WTC11 (cell line): ENCODE measurements at places on chromosomes 12 and 14.

DNA sequence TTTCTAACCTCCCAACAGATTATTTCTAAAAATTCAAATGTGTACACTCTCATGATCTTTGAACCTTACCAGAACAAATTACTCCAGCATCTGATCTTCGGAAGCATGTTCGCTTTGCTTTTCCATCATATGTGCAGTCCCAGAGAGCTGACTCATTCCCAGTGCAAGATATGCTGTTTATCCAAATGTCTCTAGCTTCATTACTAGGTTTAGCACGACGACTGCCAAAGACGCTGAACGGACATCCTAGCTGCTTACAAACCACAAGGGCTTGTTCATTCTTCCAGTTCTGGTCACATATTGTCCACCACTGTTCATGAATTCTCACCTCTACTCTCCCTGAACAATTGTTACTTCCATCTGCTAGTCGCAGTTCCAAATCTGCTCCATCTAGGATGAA, 40.5 kb downstream of the CD163L1 start:
- H3K27ac ChIP-seq, result no peak overlapping the region
- no peaks in the 10 kb centered on the region for H3K36me3 ChIP-seq
- no peaks in the 10 kb centered on the region for H3K4me1 ChIP-seq
- no peaks in the 10 kb centered on the region for H3K27me3 ChIP-seq
- H3K4me3 ChIP-seq, result no peak overlapping the region

GRCh38 chr14:91835920-91836843, 31.2 kb downstream of the TC2N start:
- peak overlapping the region; percentile 81 for H3K4me3 ChIP-seq
- no peak overlapping the region; the same call in 1 of the 2 replicates for H3K27ac ChIP-seq
- no peaks in the 10 kb centered on the region for H3K36me3 ChIP-seq
- H3K27me3 ChIP-seq, result peaks cover 4% of the 10 kb centered on the region; the same call in 1 of the 2 replicates
- peak; percentile 83 for DNase-seq

DNA sequence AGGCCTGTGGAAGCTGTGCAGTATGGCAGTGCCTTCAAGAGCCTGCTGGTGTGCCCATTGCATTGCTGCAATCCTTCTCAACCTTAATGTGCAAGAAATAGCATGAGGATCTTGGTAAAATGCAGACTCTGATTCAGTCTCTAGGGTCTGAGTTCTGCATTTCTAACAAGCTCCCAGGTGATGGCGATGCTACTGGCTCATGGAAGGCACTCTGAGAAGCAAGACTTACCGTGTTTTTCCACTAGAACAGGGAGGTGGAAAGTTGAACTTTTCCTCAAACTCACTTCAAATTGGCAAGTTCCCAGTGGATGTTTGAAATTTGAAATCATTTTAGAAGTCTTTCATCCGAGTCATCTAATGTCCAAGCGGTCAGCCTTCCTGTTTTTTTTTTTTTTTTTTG, 55.5 kb downstream of the MYRFL start:
- no peak overlapping the region for H3K4me3 ChIP-seq
- no peaks in the 10 kb centered on the region for H3K27me3 ChIP-seq
- no peak for DNase-seq

DNA sequence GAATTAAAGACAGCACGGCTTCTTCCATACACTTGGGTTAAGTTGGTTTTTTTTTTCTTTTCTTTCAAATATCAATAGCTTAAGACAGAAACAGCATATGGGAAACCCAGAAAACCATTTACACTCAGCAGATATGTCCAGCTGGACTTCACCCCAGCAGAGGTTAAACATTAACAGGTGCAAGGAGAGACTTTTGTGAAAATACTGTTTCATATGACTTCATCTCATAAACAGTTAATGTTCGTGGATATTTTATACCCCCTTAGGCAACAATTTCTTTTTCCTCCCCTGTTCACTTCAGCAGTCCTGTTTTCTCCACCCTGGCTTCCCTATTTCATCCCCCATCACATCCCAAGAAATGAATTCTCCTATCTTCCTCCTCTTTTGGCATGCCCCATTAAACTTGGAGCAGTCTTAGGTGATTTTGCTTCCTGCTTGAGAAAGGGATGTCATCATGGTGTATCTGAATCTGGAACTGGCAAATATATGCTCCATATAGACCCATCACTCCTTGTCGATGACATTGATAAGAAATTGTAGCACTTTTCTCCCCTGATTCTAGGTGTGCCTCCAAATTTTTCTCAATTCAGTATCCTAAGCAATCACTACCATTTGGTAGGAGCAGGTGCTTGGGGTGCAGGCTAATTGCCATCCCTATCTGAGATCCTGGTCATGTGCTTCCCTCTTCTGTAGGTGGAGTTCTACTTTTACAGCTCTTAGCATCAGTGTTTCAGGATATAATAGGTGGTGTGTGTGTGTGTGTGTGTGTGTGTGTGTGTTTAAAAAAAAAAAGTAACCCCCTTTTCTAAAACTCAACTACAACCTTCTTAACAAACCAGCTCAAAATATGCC, 67.9 kb downstream of the BMP4 start:
- H3K4me1 ChIP-seq, result peaks cover 17% of the 10 kb centered on the region
- no peak overlapping the region for H3K4me3 ChIP-seq

DNA sequence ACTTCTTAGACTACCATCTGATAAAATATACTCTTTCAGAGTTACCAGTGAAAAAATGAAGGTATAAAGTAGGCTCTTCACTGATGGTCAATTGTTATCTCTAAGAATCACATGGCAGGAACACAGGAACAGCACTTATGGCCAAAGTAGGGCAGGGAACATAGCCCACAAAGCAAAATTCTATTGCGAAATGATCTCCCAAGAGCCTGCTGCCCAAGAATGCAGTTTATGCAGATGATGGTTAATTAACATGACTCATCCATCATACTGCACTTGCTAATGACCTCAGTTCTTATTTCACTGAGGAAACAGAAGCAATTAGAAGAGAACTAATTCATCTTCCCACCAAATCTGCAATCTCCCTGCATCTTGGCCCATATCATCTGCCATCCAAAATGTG, 133.8 kb downstream of the SLC2A13 start:
- H3K27me3 ChIP-seq, result no peaks in the 10 kb centered on the region
- no peak for DNase-seq
- peaks cover 14% of the 10 kb centered on the region for H3K4me1 ChIP-seq
- H3K36me3 ChIP-seq, result peaks cover 8% of the 10 kb centered on the region
- no peak overlapping the region for H3K4me3 ChIP-seq
- H3K27ac ChIP-seq, result no peak overlapping the region

GRCh38 chr12:131378176-131378842, 332.6 kb upstream of the SFSWAP start:
- DNase-seq, result no peak
- no peaks in the 10 kb centered on the region for H3K36me3 ChIP-seq
- no peak overlapping the region for H3K27ac ChIP-seq
- H3K4me3 ChIP-seq, result no peak overlapping the region
- H3K27me3 ChIP-seq, result peaks cover 8% of the 10 kb centered on the region

DNA sequence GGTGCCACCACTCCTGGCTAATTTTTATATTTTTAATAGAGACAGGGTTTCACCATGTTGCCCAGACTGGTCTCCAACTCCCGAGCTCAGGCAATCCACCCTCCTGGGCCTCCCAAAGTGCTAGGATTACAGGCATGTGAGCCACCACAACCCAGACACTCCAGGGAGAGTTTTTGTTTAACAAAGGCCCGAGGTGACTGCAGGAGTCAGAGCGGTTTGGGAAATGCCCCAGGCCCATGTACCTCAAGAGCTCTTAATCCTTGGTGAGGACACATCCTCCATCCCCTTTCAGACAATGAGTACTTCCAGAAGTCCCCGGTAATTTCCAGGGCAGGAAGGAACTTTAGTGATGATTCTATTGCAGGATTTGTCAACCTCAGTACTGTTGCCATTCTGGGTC, 176.0 kb downstream of the ESRRB start:
- H3K27me3 ChIP-seq, result no peaks in the 10 kb centered on the region
- H3K4me3 ChIP-seq, result no peak overlapping the region
- peaks cover 18% of the 10 kb centered on the region for H3K4me1 ChIP-seq

DNA sequence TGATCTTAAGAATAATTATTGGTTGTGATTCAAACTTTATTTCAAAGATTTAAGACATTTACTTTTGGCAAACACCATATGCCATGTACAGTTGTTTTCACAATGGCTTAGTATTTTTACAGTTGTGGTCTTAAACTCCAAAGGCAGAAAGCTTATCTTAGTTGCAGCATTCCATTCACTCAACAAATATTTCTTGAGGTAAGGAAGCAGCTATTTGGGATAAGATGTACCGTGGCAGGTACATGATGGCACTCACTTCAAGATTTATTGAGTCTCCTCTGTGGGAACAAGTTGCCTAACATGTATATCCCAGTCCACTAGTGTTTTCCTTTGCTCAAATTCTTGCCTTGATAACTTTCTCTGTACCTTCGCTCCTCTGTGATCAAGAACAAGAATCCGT, 8.0 kb upstream of the MON2 start:
- no peak overlapping the region for H3K4me3 ChIP-seq
- H3K36me3 ChIP-seq, result peaks cover 28% of the 10 kb centered on the region
- peaks cover 14% of the 10 kb centered on the region for H3K27me3 ChIP-seq
- no peak overlapping the region for H3K27ac ChIP-seq
- H3K4me1 ChIP-seq, result no peaks in the 10 kb centered on the region

DNA sequence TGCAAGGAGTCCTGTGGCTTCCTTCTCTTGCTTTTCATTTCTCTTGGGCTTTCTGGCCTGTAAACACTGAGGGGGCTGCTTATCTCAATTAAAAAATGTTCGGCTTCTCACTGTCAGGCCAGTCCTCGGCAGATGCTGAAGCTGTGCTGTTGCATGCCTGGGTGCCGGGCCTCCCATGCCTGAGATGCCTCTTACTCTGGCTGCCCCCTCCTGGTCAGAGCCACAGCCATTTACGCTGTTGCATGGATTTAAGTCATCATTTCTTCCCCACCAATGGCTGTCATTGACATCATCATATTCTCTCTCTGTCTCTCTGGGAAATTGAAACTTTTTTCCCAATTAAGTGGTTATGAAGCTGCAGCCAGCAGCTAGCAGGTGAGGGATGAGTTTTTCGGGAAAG, 53.7 kb downstream of the FOXN4 start:
- no peaks in the 10 kb centered on the region for H3K27me3 ChIP-seq
- H3K36me3 ChIP-seq, result peaks cover 30% of the 10 kb centered on the region
- H3K27ac ChIP-seq, result no peak overlapping the region
- peak; percentile 46 for DNase-seq

DNA sequence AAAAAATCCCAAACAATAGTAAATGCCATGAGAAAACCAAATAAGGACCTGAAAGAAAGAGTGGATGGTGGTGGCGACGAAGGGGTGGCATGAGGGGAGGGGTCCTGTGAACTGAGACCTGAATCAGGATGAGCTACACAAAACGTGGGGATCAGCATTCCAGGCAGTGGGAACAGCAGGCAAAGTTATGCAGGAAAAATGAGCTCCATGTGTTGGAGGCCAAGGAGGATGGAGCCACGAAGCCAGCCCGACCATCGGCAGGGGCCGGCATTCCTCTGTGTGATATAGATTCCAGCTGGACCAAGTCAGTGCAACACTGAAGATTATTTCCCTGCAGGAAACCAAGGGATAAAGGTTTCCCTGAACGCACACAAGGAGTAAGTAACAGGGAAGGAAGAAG, 7.1 kb downstream of the ADGRD1 start:
- no peak for DNase-seq
- H3K27me3 ChIP-seq, result no peaks in the 10 kb centered on the region
- H3K27ac ChIP-seq, result no peak overlapping the region

DNA sequence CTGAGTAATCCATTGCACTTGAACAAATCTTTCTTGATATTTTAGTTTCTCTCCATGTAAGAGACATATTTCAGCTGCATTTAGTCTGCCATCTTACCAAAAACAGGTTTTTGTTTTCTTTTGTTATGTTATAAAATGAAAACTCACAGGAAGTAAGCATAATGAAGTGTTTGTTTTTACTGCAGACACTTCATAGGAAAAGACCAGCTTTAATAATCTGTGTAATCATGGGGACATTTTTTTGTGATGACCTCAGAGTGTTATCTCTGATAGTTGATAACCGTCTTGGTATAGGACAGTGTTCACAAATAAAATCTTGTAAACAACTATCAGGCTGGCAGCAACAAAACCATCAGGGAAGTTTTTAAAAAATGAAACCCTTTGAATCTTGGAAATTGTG, 266.2 kb upstream of the OR4E1 start:
- no peak overlapping the region for H3K27ac ChIP-seq
- H3K4me3 ChIP-seq, result no peak overlapping the region
- H3K36me3 ChIP-seq, result no peaks in the 10 kb centered on the region
- peaks cover 10% of the 10 kb centered on the region for H3K4me1 ChIP-seq

- H3K4me3 ChIP-seq, result no peak overlapping the region
- no peak overlapping the region for H3K27ac ChIP-seq
- H3K27me3 ChIP-seq, result no peaks in the 10 kb centered on the region; the same call in 1 of the 2 replicates
- H3K4me1 ChIP-seq, result no peaks in the 10 kb centered on the region
Observed at GRCh38 chr14:102280376-102280962, 24.5 kb downstream of the MOK start.

GRCh38 chr12:81627336-81628189, 131.6 kb downstream of the PPFIA2 start:
- H3K27me3 ChIP-seq, result no peaks in the 10 kb centered on the region
- H3K27ac ChIP-seq, result no peak overlapping the region
- H3K36me3 ChIP-seq, result no peaks in the 10 kb centered on the region
- no peak for DNase-seq
- H3K4me3 ChIP-seq, result no peak overlapping the region

DNA sequence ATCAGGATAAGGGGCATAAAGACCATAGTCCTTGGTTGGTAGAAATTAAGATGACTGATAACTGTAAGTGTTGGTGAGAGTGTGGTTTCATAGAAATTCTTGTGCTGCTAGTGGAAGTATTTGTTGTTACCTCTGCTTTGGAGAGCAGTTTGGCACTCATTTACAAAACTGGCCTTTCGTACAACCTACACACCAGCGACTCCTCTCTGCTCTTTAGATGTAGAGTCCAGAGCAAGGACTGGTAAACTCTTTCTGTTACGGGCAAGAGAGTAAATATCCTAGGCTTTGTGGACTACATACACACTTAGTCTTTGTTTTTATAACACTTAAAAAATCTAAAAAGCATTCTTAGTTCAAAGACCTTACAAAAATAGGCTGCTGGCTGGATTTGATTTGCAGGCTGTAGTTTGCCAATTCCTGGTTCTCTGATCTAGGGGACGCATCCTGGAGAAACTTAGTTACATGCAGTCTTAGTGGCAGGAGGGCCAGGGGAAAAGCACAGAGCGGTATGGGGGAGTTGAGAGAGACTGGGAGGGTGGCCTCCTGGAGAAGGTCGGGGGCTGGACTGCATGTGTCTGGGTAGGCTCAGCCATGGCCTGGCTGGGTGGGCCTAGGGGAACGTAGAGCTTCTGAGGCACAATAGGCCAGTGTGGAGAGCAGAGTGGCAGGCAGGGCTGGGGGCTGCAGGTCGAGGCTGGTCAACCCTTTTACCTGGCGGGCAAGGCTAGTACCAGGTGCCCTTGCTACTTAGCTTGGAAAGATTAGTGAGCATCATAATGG, 55.3 kb upstream of the AMN start:
- H3K4me3 ChIP-seq, result no peak overlapping the region
- no peaks in the 10 kb centered on the region for H3K36me3 ChIP-seq
- peaks cover 5% of the 10 kb centered on the region; the same call in 1 of the 2 replicates for H3K4me1 ChIP-seq
- H3K27ac ChIP-seq, result 0 out of 2 replicates have a peak overlapping the region, but pooled peaks have one; percentile 46
- no peak for DNase-seq

GRCh38 chr12:51643951-51644350, 52.9 kb downstream of the SCN8A start:
- no peak for DNase-seq
- H3K27ac ChIP-seq, result no peak overlapping the region
- H3K4me1 ChIP-seq, result no peaks in the 10 kb centered on the region
- H3K4me3 ChIP-seq, result no peak overlapping the region
- H3K27me3 ChIP-seq, result no peaks in the 10 kb centered on the region
- H3K36me3 ChIP-seq, result peaks cover 26% of the 10 kb centered on the region

- no peak for DNase-seq
- H3K27ac ChIP-seq, result no peak overlapping the region
- no peaks in the 10 kb centered on the region for H3K36me3 ChIP-seq
- no peaks in the 10 kb centered on the region for H3K4me1 ChIP-seq
Observed at GRCh38 chr12:123847876-123848275, 85.8 kb downstream of the DNAH10 start.
